Fibroblast of skin of left biceps (primary cell): ENCODE measurements at places on chromosomes 16 and 17.

- DNase-seq: no peak
Observed at GRCh38 chr17:40958086-40958953, 8.4 kb downstream of the KRT39 start.

- no peak for DNase-seq
Observed at GRCh38 chr16:88505405-88506082, 52.5 kb downstream of the ZFPM1 start.

DNA sequence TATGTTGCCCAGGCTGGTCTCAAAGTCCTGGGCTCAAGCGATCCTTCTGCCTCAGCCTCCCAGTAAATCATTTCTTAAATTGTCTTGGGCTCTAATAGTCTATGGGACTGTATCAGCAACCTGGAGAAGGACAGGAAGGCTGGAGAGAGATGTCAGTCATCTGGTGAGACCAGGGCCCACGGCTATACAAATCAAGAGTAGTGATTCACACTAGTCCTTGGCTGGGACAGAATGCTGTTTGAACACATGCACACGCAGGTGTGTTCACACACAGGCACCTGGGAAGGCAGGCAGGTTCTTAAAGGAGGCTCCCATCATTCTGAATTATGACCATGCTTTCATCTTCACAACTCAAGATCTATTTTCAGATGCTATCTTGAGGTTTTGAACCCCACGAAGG lies 14.1 kb downstream of the NQO1 start:
- no peak for DNase-seq

DNA sequence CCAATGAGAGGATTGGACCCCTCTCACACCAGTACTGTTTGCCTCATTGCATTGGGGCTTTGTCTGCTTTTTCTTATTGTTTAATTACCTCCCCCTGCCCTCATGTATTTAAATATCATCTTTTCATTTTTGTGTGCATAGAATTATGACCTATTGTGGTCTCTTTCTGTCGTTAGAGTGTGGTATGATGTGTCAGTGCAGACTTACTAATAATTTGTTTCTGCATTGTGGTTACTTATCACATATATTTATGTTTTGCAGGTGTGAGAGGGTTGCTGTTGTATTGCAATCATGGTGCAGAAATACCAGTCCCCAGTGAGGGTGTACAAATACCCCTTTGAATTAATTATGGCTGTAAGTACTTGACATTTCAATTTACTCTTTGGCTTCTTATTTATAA lies 2.5 kb downstream of the SEC14L1 start:
- DNase-seq: no peak

GRCh38 chr17:2647957-2648356 lies 54.5 kb downstream of the PAFAH1B1 start:
- no peak for DNase-seq

GRCh38 chr16:66516509-66516807 lies 33.5 kb downstream of the TK2 start:
- DNase-seq: no peak

- DNase-seq: no peak
Observed at GRCh38 chr17:80034791-80035686, 633 bp downstream of the TBC1D16 start.

GRCh38 chr17:36849871-36850348 lies 87.4 kb upstream of the LHX1 start:
- peak; percentile 29 for DNase-seq

GRCh38 chr16:83627996-83628395 lies 179.8 kb upstream of the HSBP1 start:
- DNase-seq: no peak

- no peak for DNase-seq
Observed at GRCh38 chr17:36934692-36935630, 2.3 kb upstream of the LHX1 start.

DNA sequence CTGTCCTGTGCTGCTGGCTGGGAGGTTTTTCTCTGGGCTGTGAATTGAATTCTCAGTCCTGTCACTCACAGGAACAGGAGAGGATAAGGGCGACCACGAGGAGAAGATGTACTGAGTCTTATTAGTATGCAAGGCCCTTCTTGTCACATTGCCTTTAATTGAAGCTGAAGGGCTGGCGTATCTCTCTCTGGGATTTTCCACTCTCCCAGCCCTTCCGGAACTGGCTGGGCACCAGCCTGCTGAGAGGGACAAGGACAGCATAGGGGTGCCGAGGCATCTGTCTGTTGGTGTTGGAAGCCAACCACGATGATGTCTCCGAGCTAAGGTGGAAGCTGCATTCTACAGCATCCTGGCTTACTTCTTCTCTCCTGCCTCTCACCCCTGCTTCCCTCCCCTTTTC lies 33.2 kb downstream of the GPRC5B start:
- no peak for DNase-seq

- no peak for DNase-seq
Observed at GRCh38 chr17:76925441-76925891, 57.3 kb downstream of the MGAT5B start.

GRCh38 chr16:48161906-48162305 lies 6.1 kb upstream of the ABCC12 start:
- DNase-seq: no peak

- DNase-seq: no peak
Observed at GRCh38 chr16:10408824-10409381, 23.0 kb downstream of the ATF7IP2 start.

DNA sequence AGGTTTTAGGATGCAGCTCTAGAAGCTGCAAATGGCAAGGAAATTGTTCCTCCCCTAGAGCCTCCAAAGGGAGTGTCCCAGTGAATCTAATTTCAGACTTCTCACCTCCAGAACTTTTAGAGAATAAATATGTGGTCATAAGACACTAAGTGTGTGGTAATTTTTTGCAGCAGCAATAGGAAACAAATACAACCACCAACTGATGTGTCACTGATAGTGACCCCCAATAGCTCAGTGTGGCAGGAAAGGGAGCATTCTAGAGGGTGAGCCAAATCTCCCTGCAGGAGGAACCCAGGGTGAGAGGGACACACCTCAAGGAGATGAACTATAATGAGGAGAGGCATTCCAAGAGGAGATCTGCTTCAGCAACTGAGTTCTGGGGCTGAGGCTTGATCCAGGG lies 4.1 kb downstream of the CCL4L2 start:
- no peak for DNase-seq

DNA sequence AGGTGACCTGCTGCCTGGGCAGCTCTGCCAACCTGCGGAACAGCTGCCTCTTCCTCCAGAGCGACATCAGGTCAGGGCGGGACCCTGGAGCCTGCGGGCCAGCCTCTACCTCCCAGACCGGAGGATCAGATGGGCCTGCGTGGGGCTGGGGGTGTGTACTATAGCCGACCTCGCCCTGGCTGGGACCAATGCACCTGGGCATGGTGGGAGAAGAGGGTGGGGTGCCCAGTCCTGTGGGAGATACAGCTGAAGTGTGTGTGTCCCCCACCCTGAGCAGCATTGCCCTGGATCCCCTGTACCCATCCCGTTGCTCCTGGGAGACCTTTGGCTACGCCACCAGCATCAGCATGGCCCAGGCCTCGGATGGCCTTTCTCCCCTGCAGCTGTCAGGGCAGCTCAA lies 19.3 kb downstream of the CASKIN2 start:
- no peak for DNase-seq

DNA sequence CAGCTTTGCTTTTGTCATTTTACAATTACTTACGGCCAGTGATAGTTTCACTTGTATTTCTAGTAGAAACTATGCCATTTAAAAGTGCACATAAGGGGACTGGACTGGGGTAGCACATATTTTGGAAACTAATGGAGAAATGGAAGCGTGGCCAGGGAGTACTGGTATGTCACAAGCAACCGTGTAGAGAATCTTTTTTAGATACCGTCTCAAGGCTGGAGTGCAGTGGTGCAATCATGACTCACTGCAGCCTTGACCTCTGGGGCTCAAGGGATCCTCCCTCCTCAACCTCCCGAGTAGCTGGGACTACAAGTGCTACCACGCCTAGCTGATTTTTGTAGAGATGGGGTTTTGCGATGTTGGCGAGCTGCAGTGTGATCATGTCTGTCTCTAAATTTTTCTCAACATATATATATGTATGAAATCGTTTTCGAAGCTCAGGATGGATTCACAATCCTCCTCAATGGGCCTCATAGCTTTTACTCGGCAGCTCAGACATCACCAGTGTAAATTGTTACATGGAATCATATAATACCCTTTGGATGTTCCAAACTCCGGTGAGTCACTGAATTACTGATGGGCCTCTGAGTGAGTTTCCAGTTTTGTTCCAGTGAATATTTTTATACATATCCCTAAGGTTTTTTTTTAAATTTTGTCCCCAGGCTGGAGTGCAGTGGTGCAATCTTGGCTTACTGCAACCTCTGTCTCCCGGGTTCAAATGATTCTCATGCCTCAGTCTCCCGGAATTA lies 51.7 kb downstream of the ZNF778 start:
- no peak for DNase-seq

DNA sequence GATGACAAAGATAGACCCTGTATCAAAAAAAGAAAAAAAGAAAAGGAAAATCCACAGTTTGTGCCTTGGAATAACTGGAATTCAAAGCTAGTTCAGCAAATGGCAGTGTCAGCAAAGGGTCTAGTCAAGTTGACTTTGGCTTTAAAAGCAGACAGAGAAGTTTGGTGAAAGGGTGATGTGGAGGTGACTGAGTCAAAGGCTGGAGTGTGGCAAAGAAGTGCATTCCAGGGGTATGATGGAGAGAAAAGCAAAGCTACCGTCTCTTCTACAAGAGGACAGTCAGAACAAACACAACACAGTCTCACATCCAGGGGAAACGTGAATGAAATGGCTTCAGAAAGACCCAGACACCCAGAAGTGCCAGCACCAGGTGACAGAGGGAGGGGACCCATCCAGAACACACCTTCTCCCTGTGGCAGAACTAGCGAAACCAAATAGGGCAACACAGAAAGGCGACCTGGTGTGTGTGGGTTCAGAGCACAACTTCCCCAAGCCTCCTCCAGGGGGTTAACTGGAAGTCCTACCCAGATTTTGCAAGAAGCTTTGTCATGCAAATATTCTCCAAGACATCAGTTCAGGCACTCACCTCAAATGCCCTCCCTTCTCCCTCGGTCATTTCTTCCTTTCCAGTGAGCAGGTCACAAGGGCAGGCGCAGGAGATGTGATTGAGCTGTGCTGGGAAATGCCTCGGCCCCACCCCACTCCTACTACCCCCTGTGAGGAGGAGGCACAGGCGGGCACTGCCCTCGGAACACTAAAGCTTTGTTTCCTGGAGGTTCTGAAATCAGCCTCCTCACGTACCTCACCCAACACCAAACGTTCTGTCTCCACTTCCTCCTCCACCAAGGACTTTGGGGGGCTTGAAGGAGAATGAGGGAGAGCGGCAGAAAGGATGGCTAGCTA lies 481.9 kb downstream of the SOX9 start:
- no peak for DNase-seq

DNA sequence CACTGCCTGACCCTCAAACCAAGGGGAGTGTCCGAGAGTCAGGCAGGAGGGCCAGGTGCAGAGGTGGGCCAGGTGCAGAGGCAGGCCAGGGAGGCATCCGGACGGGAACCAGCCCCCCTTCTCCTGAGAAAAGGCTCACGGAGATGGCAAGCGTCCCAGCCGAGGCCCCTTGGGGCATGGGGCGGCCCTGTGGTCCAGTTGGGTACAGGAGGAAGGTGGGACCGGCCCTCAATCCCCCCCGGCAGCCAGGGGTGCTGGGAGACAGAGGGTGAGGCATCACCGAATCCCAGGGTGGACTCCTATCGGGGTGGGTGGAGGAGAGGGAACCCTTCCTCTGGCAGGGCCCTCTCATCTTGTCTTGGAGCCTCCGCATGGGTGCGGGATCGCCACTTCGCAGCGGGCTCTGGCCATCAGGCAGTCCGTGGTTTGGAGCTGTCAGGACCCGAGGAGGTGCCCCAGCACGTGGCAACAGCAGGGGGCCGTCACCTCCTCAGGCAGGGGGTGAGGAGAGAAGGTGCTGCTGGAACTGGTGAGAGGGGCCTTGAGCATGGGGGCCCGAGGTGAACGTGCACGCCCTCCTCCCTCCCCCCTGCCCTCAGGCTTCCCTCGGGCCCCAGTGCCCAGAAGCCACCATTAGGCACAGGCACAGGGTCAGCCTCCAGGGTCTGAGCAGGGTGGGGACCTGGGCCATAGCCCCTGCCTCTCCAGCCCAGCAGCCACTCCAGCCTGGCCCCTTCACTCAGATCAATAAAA lies 38.7 kb upstream of the SLC38A10 start:
- DNase-seq: no peak

- DNase-seq: no peak
Observed at GRCh38 chr17:1294157-1294717, 14.8 kb downstream of the TRARG1 start.
